Fibroblast of lung (primary cell): ENCODE measurements at places on chromosomes 1 and 21. TPM values are rescaled to one million over a fixed set of nuclear protein-coding genes. Genes with fewer than 3 reads are reported as not detected.

Gene CHI3L2
- 0.66 and 3.8 TPM in 2 replicates for polyA plus RNA-seq

Gene MATN1
- not detected in 2 replicates for polyA plus RNA-seq

Gene SETD4
- 8.8 and 10.7 TPM in 2 replicates for polyA plus RNA-seq

Gene DNM3
- 1.6 and 1.9 TPM in 2 replicates for polyA plus RNA-seq

Gene ROR1
- polyA plus RNA-seq: 14.5 and 23.6 TPM in 2 replicates

Gene NPR1
- 0.14 and 0.60 TPM in 2 replicates for polyA plus RNA-seq

Gene INKA2
- polyA plus RNA-seq: 1.8 and 25.4 TPM in 2 replicates

Gene LBR
- 34.1 and 39.0 TPM in 2 replicates for polyA plus RNA-seq

Gene SPRR1B
- polyA plus RNA-seq: not detected in 2 replicates

Gene LCE1C
- not detected in 2 replicates for polyA plus RNA-seq

Gene APCS
- not detected in 2 replicates for polyA plus RNA-seq

Gene SYCP1
- not detected in 2 replicates for polyA plus RNA-seq

Gene AKR1A1
- 110 and 120 TPM in 2 replicates for polyA plus RNA-seq

Gene KIF26B
- 0.90 and 5.3 TPM in 2 replicates for polyA plus RNA-seq

Gene FMO3
- polyA plus RNA-seq: 23.3 and 148 TPM in 2 replicates

Gene CDK18
- polyA plus RNA-seq: 0.12 and 2.1 TPM in 2 replicates
